Cortex of kidney (tissue), 1 donor: ENCODE measurements at places on chromosomes 13 and 19.

DNA sequence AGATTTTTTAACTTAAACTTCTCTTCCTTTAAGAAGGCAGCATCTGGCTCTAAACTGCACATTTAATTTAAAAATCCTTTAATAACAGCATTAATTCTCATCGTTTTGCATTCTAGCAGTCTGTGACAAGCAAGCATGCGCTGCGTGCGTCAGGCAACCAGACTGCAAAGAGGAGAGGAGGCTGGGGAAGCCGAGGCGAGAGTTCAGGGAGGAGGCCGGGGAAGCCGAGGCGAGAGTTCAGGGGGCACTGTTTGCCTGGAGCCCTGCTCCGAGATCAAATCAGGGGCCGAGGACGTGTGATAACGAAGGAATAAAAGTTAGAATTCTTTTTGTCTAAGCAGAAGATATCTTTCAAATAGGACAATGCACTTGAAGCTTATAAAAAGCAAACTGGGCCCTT is 435.7 kb downstream of the EFNB2 start:
- DNase-seq = no peak

GRCh38 chr19:14735915-14736314 is 42.4 kb downstream of the ADGRE2 start:
- no peak for DNase-seq

DNA sequence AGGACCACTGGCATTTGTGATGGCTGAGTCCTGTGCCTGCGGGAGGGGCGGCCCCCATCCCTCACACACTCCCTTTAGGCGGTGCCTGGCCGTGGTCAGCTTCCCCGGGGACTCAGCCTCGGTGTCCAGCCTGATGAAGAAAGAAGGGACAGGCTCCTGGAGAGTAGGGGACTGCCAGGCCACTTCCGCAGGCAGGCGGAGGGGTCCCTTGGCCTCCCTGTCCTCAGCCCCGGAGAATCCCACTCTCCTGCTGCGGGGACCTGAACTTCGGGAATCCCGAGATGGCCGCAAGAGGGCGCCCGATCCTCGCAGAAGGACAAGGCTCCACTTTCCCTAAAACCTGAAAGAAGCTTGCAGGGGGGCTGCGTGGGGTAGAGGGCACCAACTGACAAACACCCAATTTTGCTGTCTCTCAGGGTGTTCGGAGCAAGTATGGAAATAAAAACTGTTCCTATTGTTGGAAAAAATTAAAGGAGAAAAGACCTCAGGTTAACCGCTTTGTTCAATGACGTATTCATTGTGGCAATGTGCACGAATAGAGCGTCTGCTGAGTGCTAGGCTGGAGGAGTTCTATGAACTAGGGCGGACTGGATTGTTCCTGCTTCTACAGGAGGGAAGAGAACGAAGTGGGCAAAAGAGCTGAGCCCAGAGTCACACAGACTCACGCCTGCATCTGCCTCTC is 297.3 kb downstream of the ZNF536 start:
- no peak for DNase-seq

DNA sequence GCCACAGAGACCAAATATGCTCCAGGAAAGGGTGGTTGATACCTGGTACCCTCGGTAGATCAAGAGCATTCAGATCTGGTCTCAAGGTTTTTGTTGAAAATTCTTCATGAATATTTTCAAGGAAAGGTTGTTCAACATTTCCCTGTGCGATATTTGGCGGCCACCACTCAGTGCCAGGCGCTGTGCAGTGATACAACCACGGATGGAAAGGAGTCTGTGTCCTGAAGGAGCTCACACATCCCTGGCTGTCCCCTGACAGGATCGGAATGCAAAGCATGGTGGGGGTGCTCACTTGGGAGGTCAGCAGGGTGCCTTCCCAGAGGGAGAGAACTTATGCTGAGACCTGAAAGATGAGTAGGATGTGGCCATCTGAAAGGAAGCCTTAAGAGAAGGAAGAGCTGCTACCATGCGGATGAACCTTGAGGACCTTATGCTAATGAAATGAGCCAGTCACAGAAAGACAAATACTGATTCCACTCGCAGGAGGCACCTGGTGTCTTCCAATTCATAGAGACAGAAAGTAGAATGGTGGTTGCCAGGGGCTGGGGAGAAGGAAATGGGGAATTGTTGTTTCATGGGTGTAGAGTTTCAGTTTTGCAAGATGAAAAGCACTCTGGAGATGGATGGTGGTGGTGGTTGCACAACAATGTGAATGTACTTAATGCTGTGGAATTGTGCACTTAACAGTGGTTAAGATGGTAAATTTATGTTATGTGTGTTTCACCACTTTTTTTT is 41.6 kb downstream of the HSPH1 start:
- no peak for DNase-seq

DNA sequence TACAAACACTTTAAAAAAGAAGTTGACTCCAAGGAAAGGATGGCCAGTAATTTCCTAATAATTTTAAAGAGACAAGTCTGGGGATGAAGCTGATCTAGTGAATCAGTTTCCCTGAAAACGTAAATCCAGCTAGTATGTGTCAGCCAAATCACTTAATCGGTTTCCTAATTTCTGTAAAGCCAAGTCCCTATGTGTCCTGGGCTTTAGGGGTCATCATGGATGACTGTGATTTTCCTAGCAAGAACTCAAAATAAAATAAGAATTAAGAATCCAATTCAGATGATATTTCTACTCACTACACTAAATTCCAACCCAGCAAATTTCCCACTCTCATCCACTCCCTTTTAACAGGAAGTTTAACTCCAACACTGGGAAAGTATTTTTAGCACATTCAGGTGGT is 35.9 kb downstream of the ELF1 start:
- no peak for DNase-seq

GRCh38 chr13:101127741-101128353 is 288.5 kb downstream of the NALCN start:
- no peak for DNase-seq

DNA sequence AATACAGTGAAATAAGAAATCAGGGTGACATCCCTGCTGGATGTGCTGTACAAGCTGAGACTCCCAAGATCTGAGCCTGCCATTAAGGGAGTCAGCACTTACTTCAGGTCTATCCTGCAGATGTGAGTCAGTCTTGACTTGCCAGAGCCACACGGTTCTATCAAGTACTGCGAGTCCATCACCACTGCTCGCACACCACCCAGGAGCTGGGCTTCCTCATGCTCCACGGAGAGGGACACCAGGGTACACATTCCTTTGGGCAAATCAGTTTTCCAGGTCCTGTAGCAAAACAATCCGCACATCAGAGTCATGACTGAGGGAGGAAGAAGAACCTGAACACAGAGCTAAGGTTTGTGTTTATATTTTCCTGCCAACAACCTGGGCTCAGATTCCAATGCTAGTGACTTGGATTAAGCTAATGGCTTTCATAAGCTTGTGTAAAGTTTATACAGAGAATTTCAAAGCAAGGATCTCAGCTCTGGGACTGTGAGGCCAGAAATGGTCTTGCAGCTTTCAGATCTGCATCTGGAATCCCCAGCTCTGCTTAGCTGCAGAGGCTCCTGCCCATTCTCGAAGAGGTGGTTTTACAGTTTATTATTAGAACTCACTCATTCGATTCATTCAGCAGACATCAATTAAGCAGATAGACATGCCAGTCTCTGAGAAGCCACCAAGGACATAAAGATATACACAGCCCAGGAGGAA is 90.6 kb downstream of the KL start:
- DNase-seq = no peak

DNA sequence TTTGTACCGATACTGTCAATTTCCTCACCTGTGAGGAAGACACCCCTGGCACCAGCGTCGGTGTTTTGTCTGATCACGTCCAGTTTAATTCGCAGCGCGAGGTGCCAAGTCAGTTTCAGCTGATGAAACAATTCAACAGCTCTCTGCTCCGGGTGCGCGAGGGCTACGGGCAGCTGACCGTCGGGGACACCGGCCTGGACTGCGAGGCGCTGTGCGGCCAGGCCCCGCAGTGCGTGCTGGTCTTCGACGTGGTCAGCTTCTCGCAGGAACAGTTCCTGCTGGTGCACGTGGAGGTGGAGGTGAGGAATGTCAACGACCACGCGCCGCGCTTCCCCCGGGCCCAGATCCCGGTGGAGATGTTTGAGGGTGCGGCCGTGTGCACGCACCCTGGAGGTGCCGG is 171.5 kb downstream of the OLFM4 start:
- DNase-seq = no peak
